ENCODE measurements at places on chromosomes 7 and 10.

- DNase-seq = no peak
Measured at GRCh38 chr7:131899271-131900030, 343.0 kb upstream of the PODXL start.

- no peak for DNase-seq
Measured at GRCh38 chr10:72146559-72147323, 58.4 kb upstream of the SPOCK2 start.

- no peak for DNase-seq
Measured at GRCh38 chr10:19968745-19969144, 152.5 kb downstream of the PLXDC2 start.

DNA sequence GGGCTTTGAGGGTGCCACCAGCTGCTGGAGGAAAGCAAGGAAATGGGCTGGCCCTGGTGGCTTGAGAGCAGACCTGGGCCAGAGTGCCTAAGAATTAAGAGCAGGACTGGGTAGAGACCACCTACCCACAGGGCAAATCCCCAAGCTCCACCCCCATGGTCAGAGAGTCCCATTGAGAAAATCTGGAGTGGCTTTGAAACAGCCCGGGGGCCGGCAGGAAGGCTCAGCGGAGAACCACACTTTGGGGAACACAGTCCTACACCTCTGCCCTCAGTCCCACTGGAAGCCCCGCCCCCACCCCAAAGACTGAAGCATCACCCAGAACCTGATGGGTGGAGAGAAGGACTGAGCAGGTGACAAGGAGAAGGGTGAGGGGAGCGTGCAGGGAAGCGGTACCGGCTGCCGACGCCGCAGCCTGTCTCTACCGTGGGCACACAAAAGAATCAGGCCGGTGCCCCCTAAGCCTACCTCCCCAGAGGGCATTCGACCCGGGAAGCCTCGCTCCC is 3.6 kb downstream of the SMARCD3 start:
- DNase-seq = no peak

GRCh38 chr7:42065942-42066341 is 171.1 kb downstream of the GLI3 start:
- DNase-seq = no peak

DNA sequence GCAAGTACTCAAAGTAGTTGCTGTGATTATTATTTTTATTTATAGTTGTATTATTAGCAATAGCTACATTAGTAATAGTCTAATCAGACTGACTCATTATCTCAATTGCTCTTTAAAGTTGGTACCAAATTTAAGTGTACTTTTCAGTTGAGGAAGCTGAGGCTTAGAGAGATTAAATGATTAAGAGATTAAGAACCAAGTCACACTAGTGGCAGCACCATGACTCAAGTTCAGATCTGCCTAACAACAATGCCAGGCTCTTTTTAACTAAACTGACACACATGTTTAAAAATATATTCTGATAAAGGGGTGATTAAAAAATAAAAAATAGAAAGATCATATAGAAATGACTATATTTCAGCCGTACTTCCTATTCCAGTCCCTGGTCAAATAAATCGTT is 42.0 kb downstream of the FZD1 start:
- DNase-seq = no peak

- no peak for DNase-seq
Measured at GRCh38 chr7:141847996-141848395, 6.7 kb upstream of the PRSS37 start.

- no peak for DNase-seq
Measured at GRCh38 chr7:122550545-122550944, 148.4 kb downstream of the RNF133 start.

DNA sequence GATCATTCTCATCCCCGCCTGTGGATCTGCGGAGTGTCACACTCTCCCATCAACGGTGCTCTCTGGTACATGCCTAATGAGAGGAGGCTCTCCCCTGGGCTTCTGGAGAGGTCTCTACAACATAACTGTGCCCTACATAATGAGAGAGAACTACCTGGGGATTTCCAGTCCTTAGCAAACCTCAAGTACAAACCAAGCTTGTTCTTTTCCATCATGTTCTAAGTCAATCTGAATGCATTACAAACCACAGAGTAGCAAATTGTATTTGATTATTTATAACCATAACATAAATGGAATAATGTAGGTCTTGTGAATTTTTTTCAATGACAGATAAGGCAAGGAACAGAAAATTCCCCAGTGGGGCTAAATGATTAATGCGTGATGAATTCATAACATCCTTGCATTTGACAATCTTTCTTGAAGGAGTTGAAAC is 412.4 kb upstream of the NRP1 start:
- no peak for DNase-seq

DNA sequence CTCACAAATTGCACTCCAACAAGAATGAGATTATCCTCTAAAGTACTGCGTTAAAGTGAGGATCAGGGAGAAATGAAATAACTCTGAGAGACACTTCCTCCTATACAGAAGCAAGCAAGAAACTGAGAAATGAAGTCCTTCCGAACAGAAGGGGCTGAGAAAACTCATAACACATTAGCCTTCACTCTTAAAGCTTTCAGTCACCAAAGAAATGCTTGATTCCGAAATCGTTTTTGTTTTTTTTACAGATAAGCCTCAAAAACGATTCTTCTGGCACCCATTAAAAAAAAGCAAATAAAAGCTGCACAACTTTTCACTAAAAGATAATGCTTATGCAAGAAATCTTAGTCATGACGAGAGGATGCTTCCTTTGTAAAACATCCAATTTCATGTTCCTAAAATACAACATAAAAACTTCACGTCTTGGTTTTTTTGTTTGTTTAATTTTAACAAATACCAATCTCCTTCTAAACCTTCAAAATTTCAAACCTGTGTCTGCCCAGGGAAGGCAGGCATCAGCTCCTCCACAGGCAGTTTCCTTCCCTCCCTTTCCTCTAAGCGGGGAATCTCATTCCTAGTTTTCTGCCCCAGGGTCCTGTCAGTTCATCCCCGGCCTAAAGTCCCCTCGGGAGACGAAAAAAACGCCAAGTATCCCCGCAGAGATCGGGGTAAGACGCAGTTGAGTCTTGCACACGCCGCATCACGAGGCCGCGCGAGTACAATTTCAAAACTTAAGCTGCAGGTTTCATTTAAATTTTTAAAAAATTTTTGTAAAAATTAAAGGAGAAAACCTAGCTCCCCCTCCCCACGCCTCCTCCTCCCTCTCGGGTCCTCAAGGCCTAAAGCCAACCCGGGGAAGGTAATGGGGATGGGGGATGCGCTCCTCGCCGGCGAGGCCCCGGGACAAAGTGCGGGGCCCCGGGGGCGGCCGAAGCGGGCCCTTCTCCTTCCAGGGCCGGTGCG is 1.1 kb downstream of the BAZ1B start:
- no peak for DNase-seq

DNA sequence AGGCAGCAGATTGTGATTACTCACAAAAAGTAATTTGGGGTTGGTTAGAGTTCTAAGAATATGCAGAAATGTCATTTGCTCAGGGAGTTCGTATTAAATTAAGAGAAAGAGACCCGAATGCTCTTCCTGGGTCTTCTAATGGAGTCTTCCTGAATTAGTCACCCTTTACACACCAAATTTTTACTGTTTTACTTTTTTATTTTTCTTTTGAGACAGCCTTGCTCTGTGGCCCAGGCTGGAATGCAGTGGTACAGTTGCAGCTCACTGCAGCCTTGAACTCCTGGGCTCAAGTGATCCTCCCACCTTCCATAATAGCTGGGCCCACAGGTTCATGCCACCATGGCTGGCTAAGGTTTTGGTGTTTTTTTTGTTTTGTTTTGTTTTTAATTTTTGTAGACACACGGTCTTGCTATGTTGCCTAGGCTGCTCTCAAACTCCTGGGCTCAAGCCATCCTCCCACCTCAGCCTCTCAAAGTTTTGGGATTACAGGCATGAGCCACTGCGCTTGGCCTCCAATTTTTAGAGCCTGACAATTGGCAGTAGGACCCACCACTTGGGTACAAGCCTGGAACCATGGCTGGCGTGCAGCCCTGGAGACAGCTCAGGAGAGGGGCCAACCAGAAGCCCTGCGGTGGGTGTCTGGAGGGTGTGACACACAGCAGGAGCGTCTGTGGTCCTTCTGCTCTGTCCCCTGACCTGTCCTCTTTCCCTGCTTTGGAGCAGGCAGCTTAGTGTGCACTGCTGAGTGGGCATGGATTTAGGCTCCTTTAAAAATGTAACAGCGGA is 16.4 kb upstream of the BHLHA15 start:
- DNase-seq = no peak

DNA sequence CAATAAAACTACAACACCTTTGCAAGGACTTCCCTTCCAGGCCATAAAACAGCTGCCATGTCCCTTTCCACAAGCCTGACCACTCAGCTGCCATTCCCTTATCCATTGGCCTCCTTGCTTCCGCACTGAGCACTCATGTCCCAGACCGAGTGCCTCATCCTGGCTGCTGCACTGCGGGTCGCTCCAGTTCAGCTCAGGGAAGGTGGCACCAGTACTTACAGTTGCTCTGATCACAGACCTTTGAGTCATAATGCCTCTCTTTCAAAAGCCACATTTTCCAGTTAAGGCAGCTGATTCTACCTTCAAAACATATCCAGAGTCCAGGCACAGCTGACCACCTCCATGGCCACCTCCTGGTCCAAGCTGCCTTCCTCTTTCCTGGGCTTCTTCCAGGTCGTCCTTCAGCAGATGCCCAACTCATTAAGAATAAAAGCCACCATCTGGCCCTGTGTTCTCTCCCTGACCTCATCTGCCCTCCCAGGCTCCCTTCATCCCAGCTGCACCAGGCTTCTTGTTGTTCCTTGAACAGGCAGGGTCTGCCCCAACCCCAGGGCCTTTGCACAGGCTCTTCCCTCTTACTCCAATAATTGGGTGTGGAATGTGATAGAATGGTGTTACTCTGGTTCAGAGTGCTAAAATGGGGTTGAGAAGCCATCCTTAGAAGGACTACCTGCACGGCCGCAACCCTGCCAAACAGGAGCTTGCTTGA is 64.5 kb downstream of the RAMP3 start:
- DNase-seq = no peak

DNA sequence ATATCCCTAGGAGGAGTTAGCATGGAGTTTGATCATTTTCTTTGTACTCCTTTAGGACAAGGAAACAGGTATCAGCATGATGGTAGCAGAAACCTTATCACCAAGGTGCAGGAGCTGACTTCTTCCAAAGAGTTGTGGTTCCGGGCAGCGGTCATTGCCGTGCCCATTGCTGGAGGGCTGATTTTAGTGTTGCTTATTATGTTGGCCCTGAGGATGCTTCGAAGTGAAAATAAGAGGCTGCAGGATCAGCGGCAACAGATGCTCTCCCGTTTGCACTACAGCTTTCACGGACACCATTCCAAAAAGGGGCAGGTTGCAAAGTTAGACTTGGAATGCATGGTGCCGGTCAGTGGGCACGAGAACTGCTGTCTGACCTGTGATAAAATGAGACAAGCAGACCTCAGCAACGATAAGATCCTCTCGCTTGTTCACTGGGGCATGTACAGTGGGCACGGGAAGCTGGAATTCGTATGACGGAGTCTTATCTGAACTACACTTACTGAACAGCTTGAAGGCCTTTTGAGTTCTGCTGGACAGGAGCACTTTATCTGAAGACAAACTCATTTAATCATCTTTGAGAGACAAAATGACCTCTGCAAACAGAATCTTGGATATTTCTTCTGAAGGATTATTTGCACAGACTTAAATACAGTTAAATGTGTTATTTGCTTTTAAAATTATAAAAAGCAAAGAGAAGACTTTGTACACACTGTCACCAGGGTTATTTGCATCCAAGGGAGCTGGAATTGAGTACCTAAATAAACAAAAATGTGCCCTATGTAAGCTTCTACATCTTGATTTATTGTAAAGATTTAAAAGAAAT is 4.8 kb downstream of the BAMBI start:
- no peak for DNase-seq

All from stimulated activated CD8-positive, alpha-beta memory T cell treated with anti-CD3 and anti-CD28 coated beads, Interleukin-2, amount 100 ng/mL, for 1 hour (primary cell).